ENCODE measurements at places on chromosomes 4 and X.

- peaks cover 14% of the 10 kb centered on the region for H3K36me3 ChIP-seq
- no peak for DNase-seq
- no peaks in the 10 kb centered on the region for H3K27me3 ChIP-seq
- H3K27ac ChIP-seq = no peak overlapping the region
- H3K4me1 ChIP-seq = no peaks in the 10 kb centered on the region
These were observed 229.2 kb downstream of the RBMX2 start for GRCh38 chrX:130631011-130631410.

- H3K27ac ChIP-seq = no peak overlapping the region
- DNase-seq = no peak
- no peak overlapping the region for H3K4me3 ChIP-seq
- no peaks in the 10 kb centered on the region for H3K27me3 ChIP-seq
- no peaks in the 10 kb centered on the region for H3K4me1 ChIP-seq
These were observed 33.3 kb upstream of the CXCL6 start for GRCh38 chr4:73803213-73803612.

- H3K36me3 ChIP-seq = no peaks in the 10 kb centered on the region
- no peaks in the 10 kb centered on the region for H3K4me1 ChIP-seq
- no peak overlapping the region for H3K27ac ChIP-seq
- H3K27me3 ChIP-seq = no peaks in the 10 kb centered on the region
These were observed 315.5 kb upstream of the GK2 start for GRCh38 chr4:79723507-79723906.

DNA sequence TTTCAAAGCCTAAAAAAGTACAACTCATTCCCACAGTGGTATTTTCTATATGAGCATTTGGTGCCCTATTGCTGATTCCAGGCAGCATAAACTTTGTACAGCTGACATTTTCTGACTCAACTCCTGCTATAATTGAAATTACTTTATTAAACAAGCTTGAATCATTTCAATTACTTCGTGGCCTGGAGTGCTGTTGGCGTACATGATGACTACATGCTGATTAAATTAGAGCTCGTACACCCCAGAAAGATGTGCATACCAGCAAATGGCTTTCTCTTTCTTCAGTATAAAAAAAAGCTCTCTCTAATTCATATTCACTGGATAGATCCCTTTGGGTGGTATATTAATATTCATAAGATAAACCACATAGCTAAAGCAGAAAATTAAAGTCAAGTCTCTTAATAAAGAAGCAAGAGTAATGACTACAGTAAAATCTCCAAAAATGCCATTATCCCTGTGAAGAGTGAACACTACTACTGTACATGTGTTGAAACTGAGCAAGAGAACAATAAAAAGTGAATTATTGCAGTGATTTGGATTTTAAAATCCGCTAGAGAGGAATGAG lies 245.0 kb upstream of the IGFBP7 start:
- no peak overlapping the region for H3K4me3 ChIP-seq
- H3K4me1 ChIP-seq = no peaks in the 10 kb centered on the region
- no peak for DNase-seq
- H3K27ac ChIP-seq = no peak overlapping the region
- no peaks in the 10 kb centered on the region for H3K27me3 ChIP-seq

GRCh38 chr4:161320377-161320776 lies 843.4 kb downstream of the FSTL5 start:
- H3K36me3 ChIP-seq = no peaks in the 10 kb centered on the region
- H3K4me1 ChIP-seq = no peaks in the 10 kb centered on the region
- no peaks in the 10 kb centered on the region for H3K27me3 ChIP-seq

DNA sequence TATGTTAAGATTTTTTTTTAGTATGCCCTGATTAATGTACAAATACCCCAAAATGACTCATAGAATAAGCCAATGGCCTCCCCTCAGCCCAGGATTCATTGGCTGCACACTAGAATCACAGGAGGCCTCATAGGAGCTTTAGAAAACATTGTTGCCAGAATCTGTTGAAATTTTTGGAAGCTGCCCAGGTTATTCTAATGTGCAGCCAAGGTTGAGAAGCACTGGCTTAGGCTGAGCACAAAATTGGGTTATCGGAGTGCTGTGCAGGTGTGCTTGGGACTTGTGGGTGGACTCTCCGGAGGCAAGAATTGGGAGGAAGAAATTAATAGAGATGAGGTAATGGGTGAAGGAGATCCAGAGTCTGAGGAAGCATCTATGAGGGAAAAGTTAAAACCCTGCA lies 41.3 kb upstream of the VCX start:
- no peak overlapping the region for H3K27ac ChIP-seq
- no peaks in the 10 kb centered on the region for H3K27me3 ChIP-seq
- H3K36me3 ChIP-seq = no peaks in the 10 kb centered on the region
- no peak for DNase-seq
- no peak overlapping the region for H3K4me3 ChIP-seq
- no peaks in the 10 kb centered on the region for H3K4me1 ChIP-seq

Data from tibial nerve (tissue), 4 donors.